ENCODE measurements at places on chromosomes 1 and 21. TPM values are rescaled to one million over a fixed set of nuclear protein-coding genes. Genes with fewer than 3 reads are reported as not detected.

The MNDA gene
- not detected for total RNA-seq

The LCE3A gene
- not detected for total RNA-seq

The PLA2G4A gene
- total RNA-seq: 0.62 TPM

GRCh38 chr1:222654849-222655248 is 37.0 kb downstream of the MIA3 start:
- peak; percentile 80 for DNase-seq

- DNase-seq: no peak
These were observed 28.2 kb downstream of the LAMC2 start for GRCh38 chr1:183214021-183214970.

GRCh38 chr1:208587110-208587509 is 342.9 kb upstream of the PLXNA2 start:
- DNase-seq: no peak

GRCh38 chr1:205568469-205569361 is 63.1 kb downstream of the ELK4 start:
- DNase-seq: peak; percentile 38

Measured in activated CD4-positive, alpha-beta T cell treated with anti-CD3 and anti-CD28 coated beads for 36 hours (primary cell).